ENCODE measurements at places on chromosomes 5 and 9.

- no peak for DNase-seq
Measured at GRCh38 chr5:18397891-18398290, 763.6 kb downstream of the TAF11L14 start.

GRCh38 chr9:136283291-136284235 is 20.3 kb downstream of the CCDC187 start:
- DNase-seq: peak; percentile 25

DNA sequence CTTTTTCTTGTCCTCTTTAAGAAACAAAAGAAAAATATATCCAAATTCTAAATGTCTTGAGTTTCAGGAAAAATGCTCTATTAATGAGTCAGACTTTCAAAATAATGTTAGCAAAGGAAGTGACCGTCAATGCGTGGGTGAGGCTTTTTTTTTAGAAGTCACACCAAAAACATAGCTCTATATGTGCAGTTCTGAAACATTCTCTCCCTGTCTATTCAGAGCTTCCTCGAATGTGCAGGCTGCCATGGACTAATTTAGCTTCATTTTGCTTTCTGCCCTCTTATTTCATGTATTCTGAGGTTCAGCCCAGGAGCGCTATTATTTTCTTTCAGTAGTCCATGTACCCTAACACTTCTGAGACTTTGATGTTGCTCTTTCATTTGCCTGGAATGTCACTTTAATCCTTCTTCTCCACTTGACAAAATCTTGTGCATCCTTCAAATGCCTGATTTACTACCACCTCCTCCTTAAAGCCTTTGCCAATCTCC is 72.5 kb upstream of the RASA1 start:
- DNase-seq: no peak

GRCh38 chr5:143251946-143252345 is 151.5 kb downstream of the NR3C1 start:
- no peak for DNase-seq

- no peak for DNase-seq
Measured at GRCh38 chr5:87113861-87114260, 153.8 kb upstream of the RASA1 start.

GRCh38 chr9:125515983-125516940 is 190.7 kb downstream of the MAPKAP1 start:
- no peak for DNase-seq

DNA sequence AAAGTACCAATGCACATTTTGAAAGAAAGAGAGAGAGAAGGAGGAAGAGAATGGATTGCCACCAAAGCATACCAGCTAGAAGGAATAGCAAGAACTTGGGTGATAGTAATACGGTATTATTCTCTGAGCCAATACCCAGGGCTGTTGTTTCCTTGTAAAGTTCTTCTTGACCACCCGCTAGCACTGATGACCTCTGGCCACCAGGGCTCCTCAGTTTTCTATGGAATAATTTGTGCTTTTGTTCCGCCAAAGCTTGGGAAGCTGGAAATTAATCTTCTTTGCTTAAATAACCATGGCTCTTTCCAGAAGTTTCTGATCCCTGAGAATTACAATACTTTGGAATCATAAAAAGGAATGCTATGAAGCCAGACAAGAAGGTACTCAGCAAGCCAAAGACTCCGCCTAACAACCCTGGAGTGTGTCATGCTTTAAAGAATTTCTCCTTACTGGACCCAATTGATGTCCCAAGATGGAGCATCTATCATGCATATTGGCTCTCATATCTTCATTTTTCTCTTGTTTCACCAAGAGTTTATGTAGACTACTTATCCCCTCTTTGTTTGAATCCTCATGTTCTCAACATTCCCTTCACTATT is 29.8 kb downstream of the OR2K2 start:
- DNase-seq: no peak

- DNase-seq: no peak
Measured at GRCh38 chr5:153831973-153832372, 206.7 kb downstream of the FAM114A2 start.

DNA sequence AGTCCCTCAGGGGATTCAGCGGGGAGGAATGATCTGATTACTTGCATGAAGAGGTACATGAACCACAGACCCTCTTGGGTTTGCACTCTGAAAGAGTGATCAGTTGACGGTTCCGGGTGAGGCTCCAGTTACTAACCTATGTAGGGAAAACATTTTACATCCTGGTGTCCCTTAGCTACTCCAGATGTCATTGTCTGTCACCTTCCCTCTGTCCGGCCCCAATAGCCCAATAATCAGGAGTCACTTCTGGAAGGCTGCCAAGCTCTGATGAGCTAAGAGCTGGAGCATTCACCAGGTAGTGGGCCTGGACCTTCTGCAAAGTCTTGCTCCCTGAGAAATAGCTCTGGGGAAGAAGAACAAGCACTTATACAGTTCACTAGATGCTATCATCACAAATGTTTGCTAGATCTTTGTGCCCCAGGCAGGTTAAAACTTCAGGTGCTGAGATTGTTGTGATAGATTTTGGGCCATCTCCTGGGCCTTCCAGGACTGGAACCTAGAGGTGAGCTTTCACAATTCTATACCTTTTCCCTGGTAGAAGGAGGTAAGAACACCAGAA is 64.5 kb downstream of the ENTREP1 start:
- DNase-seq: no peak

- DNase-seq: no peak
Measured at GRCh38 chr9:3343671-3344070, 182.1 kb downstream of the RFX3 start.

- DNase-seq: no peak
Measured at GRCh38 chr5:9865574-9865973, 235.4 kb upstream of the TAS2R1 start.

DNA sequence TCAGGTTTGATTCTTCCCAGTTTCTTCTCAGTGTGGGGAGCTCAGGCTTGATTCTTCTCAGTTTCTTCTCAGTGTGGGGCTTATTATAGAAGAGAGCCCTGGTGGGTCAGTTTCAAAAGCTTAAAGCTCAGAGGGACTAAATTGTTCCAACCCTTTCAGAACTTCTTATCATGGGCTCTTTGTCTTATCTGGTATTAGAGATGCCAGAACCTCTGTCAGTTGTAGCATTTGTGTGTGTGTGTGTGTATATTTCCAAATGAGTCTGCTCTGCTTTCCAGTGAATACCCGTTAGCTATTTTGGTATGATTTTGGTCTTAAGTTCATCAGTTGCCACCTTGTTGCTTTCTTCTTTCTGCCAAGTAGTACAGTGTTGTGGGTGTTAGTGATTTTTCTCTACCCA is 21.8 kb downstream of the TMEM38B start:
- no peak for DNase-seq

DNA sequence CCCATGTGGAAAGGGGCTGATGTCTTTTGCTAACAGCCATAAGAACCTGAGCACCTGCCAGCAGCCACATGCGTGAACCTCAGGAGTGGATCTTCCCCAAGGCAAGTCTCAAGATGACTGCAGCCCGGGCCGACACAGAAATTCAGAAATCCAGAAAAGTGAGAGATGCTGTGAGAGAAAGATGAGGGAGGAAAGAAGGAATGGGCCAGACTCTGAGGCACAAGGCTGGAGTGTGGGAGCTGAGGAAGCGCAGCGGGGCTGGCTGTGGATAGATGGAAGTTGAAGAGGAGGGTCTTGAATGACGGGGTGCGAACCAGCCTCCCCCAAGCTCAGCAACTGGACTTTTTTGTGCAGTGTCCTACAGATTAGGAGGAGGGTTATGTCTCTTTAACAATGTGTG is 337.8 kb downstream of the GADD45G start:
- DNase-seq: no peak

DNA sequence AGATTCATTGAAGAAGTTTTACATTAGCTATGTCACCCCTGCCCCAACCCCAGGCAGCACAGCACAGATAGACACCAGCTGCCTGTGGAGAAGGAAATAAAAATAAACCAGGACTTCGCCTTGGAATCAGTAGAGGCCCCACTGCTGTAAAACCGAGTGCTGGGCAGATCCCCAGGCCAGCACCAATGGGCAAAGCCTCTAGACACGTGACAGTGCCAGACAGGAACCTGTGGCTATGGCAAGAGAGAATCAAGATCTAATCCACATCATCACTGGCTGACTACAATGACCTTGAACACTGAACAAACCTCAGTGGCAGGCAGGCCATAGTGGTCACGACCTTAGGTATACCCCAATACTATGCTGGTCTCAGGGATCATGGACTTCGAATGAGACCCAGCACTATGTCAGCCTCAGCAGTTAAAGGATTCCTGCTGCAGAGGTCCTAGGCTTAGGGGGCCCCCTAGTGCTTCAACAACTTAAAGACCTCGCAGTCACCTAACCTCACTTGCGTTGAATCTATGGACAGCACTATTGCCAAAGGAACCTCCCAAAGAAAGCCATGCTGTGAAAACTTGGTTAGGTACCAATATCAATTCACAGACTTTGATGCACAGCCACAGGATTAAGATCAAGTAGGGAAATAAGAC is 2118.6 kb upstream of the C9orf72 start:
- DNase-seq: no peak

GRCh38 chr5:79971156-79971555 is 19.9 kb downstream of the MTX3 start:
- DNase-seq: no peak

- no peak for DNase-seq
Measured at GRCh38 chr5:45376417-45376816, 319.8 kb downstream of the HCN1 start.

- DNase-seq: no peak
Measured at GRCh38 chr9:113547501-113547900, 84.0 kb downstream of the RGS3 start.

GRCh38 chr5:67355120-67355713 is 158.6 kb upstream of the CD180 start:
- DNase-seq: no peak

GRCh38 chr5:179374506-179375235 is 29.4 kb upstream of the ADAMTS2 start:
- no peak for DNase-seq

DNA sequence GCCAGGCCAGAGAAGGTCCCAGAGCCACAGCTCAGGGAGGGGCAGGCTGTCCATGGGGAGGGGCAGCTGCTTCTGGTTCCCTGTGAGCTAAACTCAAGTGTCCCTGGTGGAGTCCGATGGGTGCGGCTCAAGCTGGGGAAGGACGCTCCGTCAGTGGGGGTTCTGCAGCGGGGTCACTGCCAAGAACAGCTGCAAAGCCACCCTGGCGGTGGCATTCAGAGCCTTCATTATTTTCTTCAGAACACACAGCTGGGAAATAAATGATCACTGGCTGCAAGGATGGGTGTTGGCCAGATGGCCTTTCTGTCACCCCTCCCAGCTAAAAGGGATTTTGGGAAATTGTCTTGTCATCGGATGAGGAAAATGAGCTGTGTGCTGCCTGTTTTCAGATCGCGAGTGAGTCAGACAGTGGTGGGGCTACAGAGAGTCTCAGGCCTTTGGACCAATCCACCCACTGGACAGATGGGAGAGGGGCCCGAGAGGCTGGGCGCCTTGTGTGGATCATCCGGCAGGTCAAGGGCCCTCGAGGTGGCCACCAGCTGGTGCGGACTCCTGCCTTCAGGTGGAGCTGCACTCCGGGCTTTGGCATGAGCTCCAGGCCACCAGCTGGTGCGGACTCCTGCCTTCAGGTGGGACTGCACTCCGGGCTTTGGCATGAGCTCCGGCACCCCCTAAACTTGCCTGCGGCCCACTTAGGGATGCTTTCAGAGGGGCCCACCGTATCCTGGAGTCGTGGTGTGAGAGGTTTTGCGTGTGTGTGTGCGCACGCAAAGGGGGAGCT is 17.9 kb upstream of the GFPT2 start:
- DNase-seq: no peak
